ENCODE measurements at places on chromosomes 4 and X.

GRCh38 chrX:50704360-50704759, 109.6 kb downstream of the SHROOM4 start:
- no peak for DNase-seq

DNA sequence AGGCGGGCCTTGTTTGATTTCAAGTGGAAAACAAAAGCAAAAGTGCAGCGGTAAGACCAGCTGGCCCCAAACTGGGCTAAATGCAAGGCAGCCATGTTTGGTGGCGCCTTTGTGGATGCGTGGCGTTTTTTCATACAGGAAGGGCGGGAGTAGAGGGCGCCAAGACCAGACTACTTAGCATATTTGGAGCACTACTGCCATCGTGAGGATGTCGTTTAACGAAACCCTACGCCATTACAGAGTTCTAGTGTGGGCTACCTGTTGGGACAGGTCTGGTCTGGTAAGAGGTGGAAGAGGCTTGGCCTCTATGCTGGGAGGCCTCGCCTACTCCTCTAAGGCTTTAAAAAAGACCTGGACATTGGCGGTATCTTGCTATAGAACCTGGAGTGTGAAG, 230.7 kb upstream of the STK26 start:
- DNase-seq = no peak

DNA sequence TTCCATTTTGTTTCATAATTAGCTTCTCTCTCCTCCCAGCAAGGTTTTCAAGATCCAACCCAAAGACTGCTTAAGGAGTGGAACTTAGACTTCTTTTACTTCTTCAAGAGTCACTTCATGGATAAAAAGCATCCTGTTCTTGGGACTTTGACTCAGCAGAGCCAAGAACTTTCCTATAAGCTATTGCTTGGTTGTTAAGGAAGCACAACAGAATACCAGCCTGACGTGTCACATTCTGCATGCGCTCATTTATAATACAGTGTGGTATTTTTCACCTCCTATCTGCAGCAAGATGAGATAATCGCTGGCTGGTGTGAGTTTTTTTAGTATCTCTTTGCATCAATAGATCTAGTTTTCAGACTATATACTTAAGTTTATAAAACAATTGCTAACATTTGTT, 152.1 kb downstream of the PALLD start:
- no peak for DNase-seq

GRCh38 chrX:72366178-72366577, 60.5 kb upstream of the CITED1 start:
- DNase-seq = no peak

DNA sequence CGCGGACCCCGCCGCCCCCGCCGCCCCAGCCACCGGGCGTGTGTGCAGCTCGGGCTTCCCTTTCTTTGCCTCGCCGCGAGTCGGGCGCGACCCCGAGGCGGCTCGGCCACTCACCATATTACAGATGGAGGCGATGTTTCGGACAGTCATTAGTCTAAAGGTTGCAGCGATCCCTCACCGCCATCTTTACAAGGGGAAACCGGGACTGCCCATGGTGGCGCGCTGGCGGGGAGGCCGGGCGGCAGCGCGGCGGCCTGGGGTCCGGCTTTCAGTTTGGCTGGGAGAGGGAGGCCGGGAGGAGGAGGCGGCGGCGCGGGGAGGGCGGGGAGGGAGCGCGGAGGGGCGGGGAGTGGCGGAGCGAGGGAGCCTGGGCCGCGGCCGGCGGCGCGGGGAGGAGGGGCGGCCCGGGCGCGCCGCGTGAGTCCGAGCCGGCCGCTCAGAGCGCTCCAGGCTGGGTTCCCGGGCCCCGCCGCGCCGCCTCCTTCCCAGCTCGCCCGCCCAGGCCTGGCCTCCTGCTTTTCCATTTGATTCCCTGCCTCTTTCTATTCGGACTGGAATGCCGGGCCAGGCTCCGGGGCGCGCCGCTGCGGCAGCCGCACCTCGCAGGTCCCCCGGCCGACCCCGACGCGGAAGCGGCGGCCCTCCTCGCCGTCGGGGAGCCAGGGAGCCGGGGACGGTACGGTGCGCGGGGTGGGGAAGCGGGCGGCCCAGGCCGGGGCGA, at the start of gene USP46:
USP46 (minus strand) TSS at position 301 of the 721 bp plus-strand sequence; CDS start at position 150, 151 bp downstream.
- peak; percentile 79 for DNase-seq

GRCh38 chr4:164892018-164892417, 15.0 kb downstream of the APELA start:
- no peak for DNase-seq

DNA sequence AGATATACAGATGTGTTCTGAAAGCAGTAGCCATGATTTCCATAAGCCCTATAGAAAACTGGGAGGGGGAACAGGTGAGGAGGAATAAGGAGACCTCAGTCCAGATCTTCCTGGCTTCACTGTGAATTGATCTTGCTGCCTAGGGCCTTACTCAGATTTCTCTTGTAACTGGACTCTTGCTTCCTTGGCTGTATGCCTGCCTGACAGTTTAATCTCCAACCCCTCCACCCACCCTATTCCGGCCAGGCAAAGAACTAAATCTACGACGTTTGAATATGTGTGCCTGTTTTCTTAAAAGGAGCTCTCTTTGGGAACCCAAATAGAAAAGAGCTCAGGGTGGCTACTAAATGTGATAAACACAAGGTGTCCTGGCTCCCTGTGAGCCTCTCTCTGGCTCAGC, 173.0 kb downstream of the GPC3 start:
- no peak for DNase-seq

- DNase-seq = no peak
These were observed 34.8 kb downstream of the POLA1 start for GRCh38 chrX:24728530-24728929.
